ENCODE measurements at places on chromosomes 2 and 18.

DNA sequence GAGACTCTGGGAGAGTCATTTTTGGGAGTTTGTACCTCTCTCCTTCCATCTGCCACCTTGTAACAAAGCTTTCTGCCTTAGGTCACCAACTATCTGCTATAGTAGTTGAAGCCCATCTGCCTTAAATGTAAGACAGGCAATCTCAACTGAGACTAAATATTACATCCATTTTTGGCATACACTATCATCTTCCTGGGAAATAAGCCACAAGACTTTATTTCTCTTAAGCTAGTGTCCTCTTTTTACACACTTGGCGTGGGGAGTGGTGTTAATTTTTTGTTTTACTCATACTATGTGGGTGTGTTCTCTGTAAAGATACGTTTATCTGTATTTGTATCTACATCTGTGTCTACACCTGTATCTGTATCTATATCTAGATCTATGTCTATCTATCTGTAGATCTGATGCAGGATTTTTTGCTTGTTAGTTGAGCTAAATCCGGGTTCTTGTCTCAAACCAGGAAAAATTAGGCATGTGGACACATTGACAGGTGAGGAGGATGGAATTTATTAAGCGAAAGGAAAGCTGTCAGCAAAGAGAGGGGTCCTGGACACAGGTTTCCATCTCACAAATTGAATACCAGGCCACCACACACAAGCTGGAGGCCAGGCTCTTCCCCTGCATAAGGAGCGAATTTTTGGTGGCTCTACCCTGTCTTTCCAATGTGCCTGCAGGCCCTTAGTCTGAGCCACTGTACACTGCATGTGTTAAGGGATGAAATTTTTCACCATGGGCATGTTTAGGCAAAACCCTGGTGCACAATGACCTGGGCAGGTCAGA is 64.8 kb upstream of the RND3 start:
- DNase-seq = no peak

- no peak for DNase-seq
These were observed 52.1 kb upstream of the FAHD2A start for GRCh38 chr2:95350368-95350767.

- DNase-seq = no peak
These were observed 63.3 kb downstream of the RPIA start for GRCh38 chr2:88754585-88755320.

DNA sequence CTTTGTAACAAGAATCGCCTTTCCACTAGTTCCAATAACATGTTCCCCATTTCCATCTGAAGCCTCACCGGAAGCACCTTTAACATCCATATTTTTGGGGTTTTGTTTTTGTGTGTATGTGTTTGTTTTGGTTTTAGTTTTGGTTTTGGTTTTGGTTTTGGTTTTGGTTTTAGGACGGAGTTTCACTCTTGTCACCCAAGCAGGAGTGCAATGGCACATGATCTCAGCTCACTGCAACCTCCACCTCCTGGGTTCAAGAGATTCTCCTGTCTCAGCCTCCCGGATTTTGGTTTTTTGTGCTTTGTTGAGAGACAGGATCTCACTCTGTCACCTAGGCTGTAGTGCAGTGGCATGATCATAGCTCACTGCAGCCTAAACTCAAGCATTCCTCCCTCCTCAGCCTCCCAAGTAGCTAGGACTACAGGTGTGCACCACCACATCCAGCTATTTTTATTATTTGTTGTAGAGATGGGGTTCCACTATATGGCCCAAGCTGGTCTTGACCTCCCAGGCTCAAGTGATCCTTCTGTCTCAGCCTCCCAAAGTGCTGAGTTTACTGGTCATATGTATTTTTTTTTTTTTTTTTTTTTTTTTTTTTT is 36.3 kb downstream of the TGOLN2 start:
- no peak for DNase-seq

- DNase-seq = no peak
These were observed 557 bp upstream of the E2F6 start for GRCh38 chr2:11466307-11467128.

GRCh38 chr2:119279666-119280065 is 56.0 kb downstream of the STEAP3 start:
- DNase-seq = no peak

- DNase-seq = no peak
These were observed 42.9 kb downstream of the DOK1 start for GRCh38 chr2:74597410-74597809.

All from cortex of kidney (tissue), 1 donor.